ENCODE measurements at places on chromosomes 2 and 18.
A peak's percentile ranks its signal among the peaks of the same experiment; 100 is the strongest.

- DNase-seq, result peak; percentile 95
Observed at GRCh38 chr2:54520687-54521086, 64.6 kb downstream of the SPTBN1 start.

- DNase-seq, result no peak
Observed at GRCh38 chr2:118333664-118334063, 245.4 kb downstream of the INSIG2 start.

GRCh38 chr2:235654103-235654813 is 160.4 kb downstream of the AGAP1 start:
- DNase-seq, result peak; percentile 14

- DNase-seq, result no peak
Observed at GRCh38 chr2:235264512-235264911, 229.3 kb upstream of the AGAP1 start.

DNA sequence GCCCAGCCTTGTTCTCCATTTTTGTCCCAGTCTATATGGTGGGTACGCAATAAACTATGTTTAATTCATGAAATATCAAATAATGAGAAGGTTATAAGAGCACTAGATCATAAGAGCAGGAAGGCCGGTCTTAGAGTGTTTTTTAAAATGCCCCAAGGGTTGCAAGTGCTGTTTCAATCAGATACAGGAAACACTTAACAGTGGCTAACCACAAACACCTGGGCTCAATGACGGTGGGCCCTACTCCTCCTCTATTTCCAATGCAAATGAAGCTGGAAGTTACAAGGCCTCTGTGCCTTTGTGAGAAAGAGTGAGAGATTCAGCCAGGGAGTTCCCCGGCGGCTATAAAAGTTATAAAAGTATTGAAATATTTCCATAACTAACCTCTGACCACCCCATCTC is 18.9 kb upstream of the WDR33 start:
- peak; percentile 35 for DNase-seq

- DNase-seq, result peak; percentile 41
Observed at GRCh38 chr18:35163014-35163539, 77.8 kb upstream of the ZNF397 start.

DNA sequence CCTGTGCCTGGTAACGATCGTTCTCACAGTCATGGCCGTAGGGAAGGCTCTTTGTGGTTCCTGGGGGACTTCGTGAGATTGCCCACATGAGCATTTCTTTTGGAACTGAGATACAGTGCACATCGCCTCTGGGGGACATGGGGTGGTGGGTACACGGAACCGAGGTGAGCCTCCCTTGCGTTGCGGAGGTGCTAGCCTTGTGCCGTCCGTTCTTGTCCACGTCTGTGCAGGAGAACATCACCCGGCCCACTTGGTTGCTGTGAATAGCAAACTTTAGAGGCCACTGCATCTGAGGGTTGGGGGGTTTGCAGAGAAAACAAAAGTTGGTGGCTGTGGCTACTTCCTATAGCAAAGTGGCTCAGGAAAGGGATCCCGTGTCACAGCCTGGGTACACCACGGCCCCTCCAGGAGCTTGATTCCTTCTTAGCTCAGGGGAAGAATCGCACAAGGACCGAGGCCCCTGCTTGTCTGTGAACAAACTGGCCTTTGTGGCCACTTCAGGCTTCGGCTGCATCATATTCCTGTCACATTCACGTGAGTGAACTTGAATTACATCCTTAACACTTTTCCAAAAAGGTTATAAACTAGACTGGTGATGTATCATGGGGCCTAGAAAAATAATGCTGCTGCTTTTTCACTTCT is 72.6 kb downstream of the LRRFIP1 start:
- no peak for DNase-seq

GRCh38 chr2:187124529-187124928 is 275.6 kb upstream of the ZSWIM2 start:
- no peak for DNase-seq

DNA sequence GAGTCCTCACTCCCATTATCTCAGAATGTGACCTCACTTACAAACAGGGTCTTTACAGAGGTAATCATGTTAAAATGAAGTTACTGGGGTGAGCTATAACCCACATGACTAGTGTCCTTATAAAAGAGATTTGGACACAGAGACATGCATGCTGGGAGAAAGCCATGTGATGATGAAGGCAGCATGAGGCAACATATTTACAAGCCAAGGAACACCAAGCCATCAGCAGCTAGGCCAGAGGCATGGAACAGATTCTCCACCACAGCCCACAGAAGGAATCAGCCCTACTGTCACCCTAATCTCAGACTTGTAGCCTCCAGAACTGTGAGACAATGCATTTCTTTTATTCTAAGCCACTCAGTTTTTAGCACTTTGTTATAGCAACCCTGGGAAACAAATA is 171.9 kb downstream of the EN1 start:
- no peak for DNase-seq

- no peak for DNase-seq
Observed at GRCh38 chr18:73544032-73544431, 603.6 kb downstream of the FBXO15 start.

GRCh38 chr2:11573418-11574175 is 39.8 kb downstream of the GREB1 start:
- no peak for DNase-seq

- DNase-seq, result no peak
Observed at GRCh38 chr18:50679656-50680055, 119.8 kb downstream of the MAPK4 start.

DNA sequence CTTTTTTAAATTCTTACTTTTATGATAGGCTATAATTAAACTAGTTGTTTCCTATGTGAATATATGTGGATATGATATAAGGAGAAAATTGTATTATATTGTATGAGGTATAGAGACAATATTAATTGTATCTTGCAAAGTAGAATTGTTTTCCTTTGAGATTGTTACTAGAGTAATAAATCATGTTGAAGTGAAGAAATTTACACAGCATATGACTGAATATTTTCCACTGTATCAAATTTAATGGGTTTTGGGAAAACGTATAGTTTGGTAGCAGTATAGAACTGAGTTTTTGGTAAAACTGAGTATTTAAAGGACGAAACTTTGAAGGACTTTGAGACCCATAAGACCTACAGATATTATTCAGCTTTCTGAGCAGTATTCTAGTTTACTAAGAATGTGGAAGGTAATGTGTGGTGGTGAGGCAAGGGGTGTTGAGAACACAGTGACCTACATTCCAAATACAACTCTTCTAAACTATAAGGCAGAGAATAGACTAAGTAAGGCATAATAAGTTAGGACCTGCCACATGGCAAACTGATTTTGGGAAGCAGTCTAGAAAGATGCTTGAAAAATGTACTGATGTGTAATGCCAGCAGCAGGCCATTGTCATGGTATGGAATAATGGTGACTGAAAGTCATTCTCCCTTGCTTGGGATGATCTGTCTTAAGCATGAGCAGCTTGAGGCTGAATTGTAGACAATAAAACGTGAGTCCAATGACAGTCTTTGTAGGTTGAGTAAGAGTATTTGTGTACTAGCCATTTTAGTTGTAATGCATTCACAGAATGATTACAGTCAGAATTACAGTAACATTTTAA is 29.6 kb downstream of the PKP4 start:
- DNase-seq, result no peak

DNA sequence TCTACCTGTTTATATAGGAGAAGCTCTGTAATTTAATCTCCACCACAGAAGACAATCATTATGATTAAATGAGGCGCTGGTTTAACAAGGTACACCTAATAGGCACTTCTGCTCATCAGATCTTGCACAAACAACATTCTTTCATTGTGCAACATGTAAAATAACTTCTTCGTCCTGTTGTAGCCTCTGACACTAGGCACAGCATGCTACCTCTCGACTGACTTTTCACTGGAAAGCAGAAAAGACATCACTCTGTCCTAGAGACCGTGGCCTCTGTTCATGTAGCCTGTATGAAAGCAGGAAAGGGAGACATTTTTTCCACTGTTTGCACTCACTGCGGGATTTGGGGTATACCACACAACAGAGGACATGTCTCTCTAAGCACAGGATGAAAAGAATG is 316.5 kb downstream of the IRS1 start:
- DNase-seq, result no peak

DNA sequence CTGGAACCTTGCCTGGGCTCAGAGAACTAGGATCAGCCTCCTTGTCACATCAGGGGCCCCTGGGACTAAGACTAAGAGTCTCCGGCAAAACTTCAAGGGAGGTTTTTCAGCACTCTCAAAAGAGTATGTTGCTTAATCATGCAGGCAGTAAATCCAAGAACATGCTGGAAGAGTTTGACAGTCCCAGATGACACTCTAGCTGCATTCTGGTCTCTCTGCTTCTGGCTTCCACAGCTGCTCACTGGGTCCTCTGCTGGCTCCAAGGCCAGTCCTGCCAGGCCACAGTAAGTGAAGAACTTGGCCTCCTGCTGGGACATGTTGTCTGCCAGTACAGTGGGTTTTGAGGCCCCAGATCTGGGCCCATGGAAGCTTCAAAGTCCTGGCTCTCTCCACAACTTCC is 45.2 kb upstream of the IL1RL1 start:
- no peak for DNase-seq

DNA sequence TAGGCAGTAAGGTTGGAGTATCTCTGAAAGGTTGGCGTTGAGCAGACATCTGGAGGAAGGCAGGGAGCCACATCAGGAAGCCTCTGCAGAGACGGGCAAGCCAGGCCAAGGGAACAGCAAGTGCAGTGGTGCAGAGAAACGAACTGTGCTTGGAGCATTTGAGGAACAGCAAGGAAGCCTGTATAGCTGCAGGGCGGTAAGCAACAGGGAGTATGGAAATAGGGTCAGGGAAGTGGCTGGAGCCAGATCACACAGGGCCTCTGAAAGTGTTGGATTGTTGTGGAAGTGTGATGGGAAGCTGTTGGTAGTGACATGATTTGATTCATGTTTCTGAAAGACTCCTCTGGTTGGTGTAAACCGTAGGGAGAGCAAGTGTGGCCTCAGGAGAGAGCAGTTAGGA is 13.4 kb upstream of the TMEM237 start:
- no peak for DNase-seq

DNA sequence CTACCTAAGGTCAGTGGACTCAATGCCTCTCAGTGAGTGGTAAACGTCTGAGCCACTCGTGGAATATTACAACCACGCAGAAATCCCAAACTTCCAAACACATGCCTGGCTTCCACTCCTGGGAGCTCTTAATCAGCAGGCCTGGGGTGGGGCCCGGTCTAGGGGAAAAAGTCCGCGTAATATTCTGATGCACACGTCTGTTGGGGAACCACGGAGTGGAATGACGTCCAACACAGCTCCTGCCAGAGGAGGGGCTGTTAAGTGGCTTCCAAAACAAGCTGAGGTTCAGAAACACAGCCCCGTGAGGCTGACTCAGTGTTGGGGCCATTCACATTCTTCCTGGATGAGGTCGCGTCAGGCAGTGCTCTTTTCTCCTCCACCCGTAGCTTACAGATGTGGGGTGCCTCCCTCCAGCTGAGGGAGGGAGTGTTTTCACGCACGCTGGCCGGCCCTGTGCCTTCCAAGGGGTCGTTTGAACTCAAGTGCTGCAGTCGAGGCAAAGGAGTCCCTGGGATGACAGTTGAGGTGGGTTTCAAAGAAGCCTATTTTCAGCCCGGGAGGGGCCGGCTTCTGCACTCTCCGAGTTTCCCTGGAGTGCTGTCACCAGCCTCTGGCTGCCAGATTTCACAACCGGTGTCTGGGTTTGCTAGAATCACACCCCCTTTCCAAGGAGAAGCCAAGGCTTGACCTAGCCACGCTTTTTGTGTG is 73.1 kb downstream of the ACKR3 start:
- DNase-seq, result peak; percentile 92

DNA sequence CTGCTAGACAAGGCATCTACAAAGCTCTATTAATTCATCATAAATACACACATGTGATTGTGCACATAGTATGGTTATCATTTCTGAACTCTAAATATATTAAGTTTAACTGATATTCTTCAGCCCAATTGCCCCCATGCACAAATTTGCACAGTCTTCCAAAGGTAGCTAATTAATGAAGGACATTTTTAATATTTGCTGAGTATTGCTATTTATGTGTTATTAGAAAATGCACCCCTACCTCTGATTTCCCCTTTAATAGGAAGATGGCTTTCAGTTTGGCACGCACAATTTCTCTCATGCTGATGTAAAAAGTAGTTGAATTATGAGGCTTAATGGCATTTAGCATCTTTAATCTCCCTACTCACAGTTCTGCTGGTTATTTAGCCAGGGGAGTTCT is 242.1 kb downstream of the DCC start:
- DNase-seq, result no peak

GRCh38 chr18:67199993-67200617 is 316.4 kb downstream of the DSEL start:
- DNase-seq, result peak; percentile 61

GRCh38 chr2:176552501-176553135 is 283.4 kb downstream of the MTX2 start:
- peak; percentile 37 for DNase-seq

GRCh38 chr2:46200100-46200690 is 97.0 kb upstream of the EPAS1 start:
- no peak for DNase-seq

DNA sequence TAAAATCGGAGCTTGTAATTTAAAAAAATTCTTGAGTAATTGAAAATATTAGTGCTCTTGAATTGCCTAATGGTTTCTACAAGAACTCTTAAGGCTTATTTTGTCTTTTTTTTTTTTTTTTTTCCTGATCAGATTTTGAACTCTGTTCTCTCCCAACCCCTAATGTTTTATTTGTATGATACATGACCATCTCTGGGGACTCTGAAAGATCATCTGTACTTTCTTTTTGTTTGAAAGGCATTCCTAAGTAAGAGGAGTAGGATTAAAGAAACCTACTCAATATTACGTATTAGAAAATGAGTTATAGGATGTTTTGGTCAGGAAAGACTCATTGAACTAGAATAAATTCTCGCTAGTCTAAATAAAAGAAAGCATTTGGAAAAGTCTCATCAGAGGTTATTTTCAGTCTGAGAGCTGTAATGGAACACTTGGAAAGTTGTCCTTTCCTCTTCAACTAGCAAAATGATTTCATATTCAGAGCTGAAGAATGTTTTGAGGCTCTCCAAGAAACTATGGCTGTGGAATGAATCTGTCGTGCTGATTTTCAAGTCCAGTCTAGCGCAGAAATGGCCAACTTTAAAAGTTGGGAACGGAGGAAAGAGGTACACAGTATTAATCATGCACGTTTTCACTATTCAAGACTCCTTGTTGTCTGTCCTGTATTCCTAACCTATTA is 182.7 kb downstream of the PRPF40A start:
- no peak for DNase-seq

DNA sequence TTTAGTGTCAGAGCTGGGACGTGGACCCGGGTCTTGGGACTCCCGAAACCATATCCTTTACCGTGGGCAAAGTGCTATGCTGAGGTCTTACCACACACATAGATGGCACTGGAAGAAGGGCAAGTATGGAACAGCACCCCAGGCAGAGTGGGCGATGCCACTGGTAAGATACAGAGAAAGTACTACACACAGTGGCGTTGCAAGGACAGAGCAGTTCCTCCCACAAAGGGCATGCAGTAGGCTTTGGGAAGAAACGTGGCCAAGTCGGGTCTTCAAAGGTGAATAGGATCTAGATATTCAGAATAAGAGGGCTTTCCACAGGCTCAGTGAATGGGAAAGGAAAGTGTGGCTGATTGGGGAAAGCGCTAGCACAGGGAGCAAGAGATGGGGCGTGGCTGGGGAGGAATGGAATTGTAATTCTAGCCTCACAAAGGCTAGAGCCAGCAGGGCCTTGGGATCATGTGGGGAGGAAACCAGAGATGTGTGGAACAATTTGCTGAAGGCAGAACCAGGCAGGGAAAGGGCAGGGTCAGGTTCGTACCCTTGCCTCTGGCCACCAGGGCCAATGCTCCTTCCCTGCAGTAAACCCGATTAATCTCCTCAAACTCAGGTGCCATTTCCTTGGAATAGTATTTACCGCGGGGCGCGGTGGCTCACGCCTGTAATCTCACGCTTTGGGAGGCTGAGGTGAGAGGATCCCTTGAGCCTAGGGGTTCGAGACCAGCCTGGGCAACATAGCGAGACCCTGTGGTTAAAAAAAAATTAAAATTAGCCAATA is 36.0 kb downstream of the PCBP1 start:
- no peak for DNase-seq

Data from kidney tubule cell (primary cell).